ENCODE measurements at places on chromosomes 12 and 14. TPM values are rescaled to one million over a fixed set of nuclear protein-coding genes. Genes with fewer than 3 reads are reported as not detected.

The GPR137C gene
- total RNA-seq: 0.27 TPM

The LGR5 gene
- total RNA-seq: not detected

The AP5M1 gene
- 43.9 TPM for total RNA-seq

The CPNE6 gene
- total RNA-seq: not detected

- H3K4me3 ChIP-seq: no peak overlapping the region
- H3K27me3 ChIP-seq: no peaks in the 10 kb centered on the region
- H3K27ac ChIP-seq: no peak overlapping the region
- no peaks in the 10 kb centered on the region for H3K36me3 ChIP-seq
- peaks cover 4% of the 10 kb centered on the region for H3K4me1 ChIP-seq
These were observed 57.5 kb downstream of the KIF26A start for GRCh38 chr14:104195878-104196277.

GRCh38 chr12:97557116-97557515, 94.5 kb downstream of the RMST start:
- H3K4me3 ChIP-seq: no peak overlapping the region
- DNase-seq: no peak
- H3K27me3 ChIP-seq: no peaks in the 10 kb centered on the region
- no peaks in the 10 kb centered on the region for H3K4me1 ChIP-seq

GRCh38 chr12:749751-750270, 2.6 kb upstream of the WNK1 start:
- peak overlapping the region; percentile 84 for H3K27ac ChIP-seq
- no peak for DNase-seq
- peak overlapping the region; percentile 72 for H3K4me3 ChIP-seq
- peaks cover 14% of the 10 kb centered on the region for H3K36me3 ChIP-seq
- peaks cover 18% of the 10 kb centered on the region for H3K4me1 ChIP-seq

GRCh38 chr12:105067511-105068031, 16.7 kb downstream of the ALDH1L2 start:
- no peaks in the 10 kb centered on the region for H3K4me1 ChIP-seq
- no peak for DNase-seq
- peaks cover 4% of the 10 kb centered on the region for H3K27me3 ChIP-seq
- no peak overlapping the region for H3K27ac ChIP-seq

GRCh38 chr14:72892103-72892878, 1.6 kb downstream of the DPF3 start:
- peaks cover 75% of the 10 kb centered on the region for H3K27me3 ChIP-seq
- no peak overlapping the region for H3K27ac ChIP-seq
- DNase-seq: peak; percentile 25
- peaks cover 24% of the 10 kb centered on the region for H3K4me1 ChIP-seq

DNA sequence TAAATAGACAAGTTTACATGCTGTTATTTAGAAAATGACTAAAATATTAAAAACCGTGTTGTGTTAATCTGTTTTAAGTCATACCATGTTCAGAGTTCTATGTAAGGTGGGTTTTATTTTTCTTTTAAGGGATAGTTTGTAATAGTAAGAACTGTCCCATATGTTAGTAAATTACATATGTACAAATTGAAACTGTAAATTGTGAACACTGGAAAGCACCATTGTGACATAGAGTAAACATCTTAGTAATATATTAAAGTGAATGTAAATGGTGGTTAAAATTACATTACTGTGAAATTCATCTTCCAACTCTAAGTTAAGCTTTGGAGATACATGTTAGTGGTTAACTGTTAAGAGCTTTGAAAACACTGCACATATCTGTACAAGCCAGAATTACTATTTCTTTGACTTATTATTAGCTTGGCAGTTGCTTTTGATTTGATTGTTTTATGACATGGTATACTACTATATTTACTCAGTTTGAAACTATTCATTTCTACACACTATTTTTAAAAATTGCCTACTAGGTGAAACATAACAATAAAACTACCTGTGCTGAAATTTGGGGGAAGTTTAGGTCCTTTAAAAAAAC, 27.4 kb upstream of the DIP2B start:
- peaks cover 58% of the 10 kb centered on the region for H3K36me3 ChIP-seq
- no peaks in the 10 kb centered on the region for H3K27me3 ChIP-seq
- no peak overlapping the region for H3K4me3 ChIP-seq
- no peaks in the 10 kb centered on the region for H3K4me1 ChIP-seq

GRCh38 chr12:125028106-125028505, 34.7 kb downstream of the BRI3BP start:
- H3K4me1 ChIP-seq: peaks cover 1% of the 10 kb centered on the region
- no peak overlapping the region for H3K27ac ChIP-seq
- peaks cover 42% of the 10 kb centered on the region for H3K36me3 ChIP-seq
- no peak overlapping the region for H3K4me3 ChIP-seq
- DNase-seq: no peak

- no peaks in the 10 kb centered on the region for H3K4me1 ChIP-seq
These were observed 1.9 kb upstream of the MYF5 start for GRCh38 chr12:80714846-80715245.

GRCh38 chr12:121112496-121112895, 20.2 kb upstream of the P2RX7 start:
- peaks cover 3% of the 10 kb centered on the region for H3K4me1 ChIP-seq
- H3K27me3 ChIP-seq: no peaks in the 10 kb centered on the region
- H3K36me3 ChIP-seq: no peaks in the 10 kb centered on the region
- no peak overlapping the region for H3K4me3 ChIP-seq

DNA sequence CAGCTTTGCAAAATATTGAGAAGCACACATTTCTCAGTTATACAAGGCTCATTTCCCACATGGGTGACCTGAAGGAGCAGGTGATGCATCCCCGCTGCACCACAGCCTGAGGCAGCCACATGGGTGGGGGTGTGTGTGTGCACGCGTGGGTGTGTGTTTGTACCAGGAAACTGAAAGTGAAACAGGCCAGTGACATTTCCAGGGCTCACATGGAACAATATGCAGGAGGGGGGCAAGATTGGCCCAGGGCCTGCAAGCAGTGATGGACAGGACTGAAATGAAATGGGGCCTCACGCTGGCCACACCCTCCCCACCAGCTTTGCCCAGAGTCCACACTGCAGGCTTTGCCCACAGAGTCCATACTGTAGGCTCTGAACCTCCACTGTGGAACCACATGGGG, 154.2 kb upstream of the PARP11 start:
- H3K27me3 ChIP-seq: peaks cover 6% of the 10 kb centered on the region
- H3K4me3 ChIP-seq: no peak overlapping the region
- H3K4me1 ChIP-seq: peaks cover 35% of the 10 kb centered on the region
- no peak overlapping the region for H3K27ac ChIP-seq
- no peaks in the 10 kb centered on the region for H3K36me3 ChIP-seq

GRCh38 chr14:51507906-51508511, 143.7 kb upstream of the FRMD6 start:
- no peaks in the 10 kb centered on the region for H3K36me3 ChIP-seq
- H3K4me1 ChIP-seq: no peaks in the 10 kb centered on the region
- no peak overlapping the region for H3K4me3 ChIP-seq
- peaks cover 11% of the 10 kb centered on the region for H3K27me3 ChIP-seq
- no peak overlapping the region for H3K27ac ChIP-seq
- no peak for DNase-seq

GRCh38 chr14:67768219-67768618, 48.2 kb downstream of the ZFYVE26 start:
- no peak overlapping the region for H3K27ac ChIP-seq
- DNase-seq: no peak
- no peaks in the 10 kb centered on the region for H3K4me1 ChIP-seq
- H3K4me3 ChIP-seq: no peak overlapping the region
- peaks cover 49% of the 10 kb centered on the region for H3K36me3 ChIP-seq
- H3K27me3 ChIP-seq: no peaks in the 10 kb centered on the region

DNA sequence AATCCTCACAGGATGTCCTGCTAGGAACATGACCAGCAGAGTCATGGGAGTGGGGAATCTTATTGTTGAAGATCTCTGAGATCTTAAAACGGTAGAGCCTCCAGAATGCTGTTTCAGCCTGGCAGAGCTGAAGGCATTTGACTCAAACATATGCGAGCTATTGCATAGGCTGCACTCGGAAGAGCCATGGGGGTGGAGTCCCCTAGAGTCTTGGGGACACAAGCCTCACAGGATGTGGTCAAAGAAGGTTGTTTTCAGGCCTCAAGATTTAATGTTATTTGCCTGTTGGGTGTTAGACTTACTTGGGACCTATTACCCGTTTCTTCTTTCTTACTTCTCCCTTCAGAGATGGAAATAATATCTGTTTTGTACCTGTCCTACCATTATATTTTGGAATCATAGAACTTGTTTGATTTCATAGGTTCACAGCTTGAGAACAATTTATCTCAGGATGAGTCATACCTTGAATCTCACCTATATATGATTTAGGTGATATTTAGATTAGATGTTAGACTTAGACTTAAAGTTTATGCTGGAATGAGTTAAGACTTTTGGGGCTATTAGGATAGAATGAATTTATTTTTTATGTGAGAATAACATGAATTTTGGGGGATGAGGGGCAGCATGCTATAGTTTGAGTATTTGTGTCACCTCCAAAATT, 172.2 kb upstream of the ATP2B1 start:
- H3K4me1 ChIP-seq: peaks cover 36% of the 10 kb centered on the region
- peaks cover 9% of the 10 kb centered on the region for H3K27me3 ChIP-seq
- peak overlapping the region; percentile 20 for H3K4me3 ChIP-seq
- no peaks in the 10 kb centered on the region for H3K36me3 ChIP-seq
- peak; percentile 56 for DNase-seq

- no peaks in the 10 kb centered on the region for H3K36me3 ChIP-seq
- no peaks in the 10 kb centered on the region for H3K4me1 ChIP-seq
- H3K27ac ChIP-seq: no peak overlapping the region
- DNase-seq: no peak
- H3K4me3 ChIP-seq: no peak overlapping the region
These were observed 9.2 kb upstream of the MMP17 start for GRCh38 chr12:131818821-131819585.
